ENCODE measurements at places on chromosomes 11 and 22. TPM values are rescaled to one million over a fixed set of nuclear protein-coding genes. Genes with fewer than 3 reads are reported as not detected.
A peak's percentile ranks its signal among the peaks of the same experiment; 100 is the strongest.

DNA sequence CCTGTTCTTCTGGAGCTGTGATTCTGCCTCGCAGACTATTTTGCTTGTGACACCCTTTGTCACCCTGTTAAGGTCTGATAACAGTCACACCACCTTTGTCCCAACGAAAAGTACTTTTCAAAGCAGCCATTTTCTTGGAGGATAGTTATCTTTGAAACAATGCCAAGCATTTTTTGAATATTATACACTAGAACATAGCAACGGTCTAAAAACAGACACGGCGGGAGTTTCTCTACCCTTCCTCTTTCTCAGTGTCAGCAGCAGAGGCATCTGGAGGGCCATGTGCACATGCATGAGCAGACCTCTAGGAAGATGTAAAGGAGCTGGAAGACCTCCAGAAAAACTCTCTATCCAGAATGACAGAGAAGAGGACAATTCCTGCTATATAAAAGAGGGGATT, 86.5 kb downstream of the TRPC6 start:
- H3K27ac ChIP-seq: no peak overlapping the region
- no peaks in the 10 kb centered on the region for H3K4me1 ChIP-seq
- no peaks in the 10 kb centered on the region for H3K27me3 ChIP-seq

Gene CLDN5
- total RNA-seq: 2.2 TPM

Gene EXPH5
- 15.2 TPM for total RNA-seq

DNA sequence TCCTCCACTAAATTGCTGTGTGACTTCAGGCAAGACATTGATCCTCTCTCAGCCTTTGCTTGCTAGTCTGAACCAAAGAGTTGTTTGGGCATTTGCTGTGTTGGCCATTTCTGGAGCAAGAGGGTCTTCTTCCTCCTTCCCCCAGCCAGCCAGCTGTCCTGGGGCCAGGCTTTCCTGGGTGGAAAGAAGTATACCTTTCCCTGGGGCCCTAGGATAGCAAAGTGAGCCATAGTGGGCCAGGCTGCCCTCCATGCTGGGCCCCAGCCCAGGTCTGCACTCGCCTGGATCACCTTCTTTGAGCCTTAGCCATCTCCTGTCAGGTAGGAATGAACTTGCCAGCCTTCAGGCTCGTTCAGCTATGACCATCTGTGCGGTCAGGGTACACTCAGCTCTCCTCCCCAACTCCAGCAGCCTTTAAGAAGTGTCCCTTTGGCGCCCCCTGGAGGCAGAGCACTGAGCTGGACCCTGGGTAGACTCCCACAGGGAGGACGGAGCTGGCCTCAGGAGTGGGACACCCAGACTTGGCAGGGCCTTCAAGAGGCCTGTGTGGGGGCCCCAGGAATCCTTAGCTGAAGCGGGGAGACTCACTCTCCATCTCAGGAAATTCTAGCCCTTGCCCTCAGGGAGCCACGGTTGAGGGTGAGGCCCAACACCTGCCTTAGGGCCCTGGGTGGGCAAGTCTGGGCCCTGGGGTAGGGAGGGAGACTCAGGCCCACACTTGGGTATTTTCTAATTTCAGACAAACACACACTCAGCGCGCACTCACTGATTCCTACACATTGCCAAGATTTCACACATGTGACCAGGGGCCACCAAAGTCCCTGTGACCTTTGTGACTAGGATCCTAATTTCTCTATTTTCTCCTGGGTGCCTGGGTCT, 35.6 kb upstream of the TPBGL start:
- peak; percentile 89 for DNase-seq
- no peak overlapping the region for H3K4me3 ChIP-seq
- no peaks in the 10 kb centered on the region for H3K36me3 ChIP-seq
- no peaks in the 10 kb centered on the region for H3K4me1 ChIP-seq
- peaks cover 20% of the 10 kb centered on the region for H3K27me3 ChIP-seq
- H3K27ac ChIP-seq: no peak overlapping the region

- H3K4me3 ChIP-seq: no peak overlapping the region
- peaks cover 6% of the 10 kb centered on the region for H3K4me1 ChIP-seq
- no peak for DNase-seq
- H3K36me3 ChIP-seq: peaks cover 14% of the 10 kb centered on the region
Measured at GRCh38 chr11:14273895-14274294, 85.1 kb downstream of the RRAS2 start.

DNA sequence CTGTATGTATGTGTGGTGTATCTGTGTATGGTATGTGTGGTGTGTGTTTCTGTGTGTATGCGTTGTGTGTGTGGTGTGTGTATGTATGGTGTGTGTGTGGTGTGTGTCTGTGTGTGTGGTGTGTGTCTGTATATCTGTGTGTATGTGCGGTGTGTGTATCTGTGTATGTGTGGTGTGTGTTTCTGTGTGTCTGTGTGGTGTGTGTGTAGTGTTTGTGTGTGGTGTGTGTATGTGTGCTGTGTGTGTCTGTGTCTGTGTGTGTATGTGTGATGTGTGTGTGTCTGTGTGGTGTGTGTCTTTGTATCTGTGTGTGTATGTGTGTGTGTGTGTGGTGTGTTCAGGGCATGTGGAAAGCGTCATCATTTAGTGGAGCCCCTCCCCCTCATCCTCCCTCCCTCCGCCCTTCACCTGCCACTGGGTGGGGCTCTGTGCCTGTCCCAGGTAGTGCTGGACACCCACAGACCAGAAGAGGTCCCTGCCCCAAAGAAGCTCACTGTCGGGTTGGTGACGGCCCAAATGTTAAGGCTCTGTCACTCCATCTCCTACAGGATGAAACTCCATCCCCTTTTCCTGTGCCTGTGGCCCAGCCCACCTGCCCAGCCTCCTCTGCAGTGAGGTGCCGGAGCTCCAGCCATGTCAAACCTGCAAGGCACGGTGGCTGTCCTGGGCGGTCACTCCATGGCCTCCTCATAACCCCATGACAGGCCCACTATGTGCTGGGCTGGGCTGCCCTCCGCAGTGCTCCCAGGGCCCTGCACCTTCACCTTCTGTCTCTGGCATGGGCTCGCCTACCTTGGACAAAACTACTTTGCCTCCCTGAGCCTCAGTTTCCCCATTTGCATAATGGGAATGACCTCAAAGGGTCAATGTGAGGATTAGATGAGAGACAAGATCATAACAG, 23.4 kb upstream of the SHISAL1 start:
- peaks cover 24% of the 10 kb centered on the region for H3K27me3 ChIP-seq
- no peak overlapping the region for H3K27ac ChIP-seq
- H3K4me3 ChIP-seq: no peak overlapping the region
- H3K4me1 ChIP-seq: peaks cover 12% of the 10 kb centered on the region

- H3K4me3 ChIP-seq: no peak overlapping the region
- no peak for DNase-seq
- no peak overlapping the region for H3K27ac ChIP-seq
- H3K27me3 ChIP-seq: no peaks in the 10 kb centered on the region
Measured at GRCh38 chr11:107741044-107741823, 29.4 kb upstream of the SLN start.

- peak overlapping the region; percentile 93 for H3K4me3 ChIP-seq
- no peak for DNase-seq
- H3K36me3 ChIP-seq: no peaks in the 10 kb centered on the region
- H3K27ac ChIP-seq: peak overlapping the region; percentile 96
Measured at GRCh38 chr22:41380993-41381328, 781 bp upstream of the TEF start.

Gene FGF3
- not detected for total RNA-seq

- DNase-seq: peak; percentile 65
- H3K27me3 ChIP-seq: peaks cover 8% of the 10 kb centered on the region
- H3K36me3 ChIP-seq: no peaks in the 10 kb centered on the region
- peaks cover 8% of the 10 kb centered on the region for H3K4me1 ChIP-seq
Measured at GRCh38 chr11:2776351-2777061, 76.7 kb upstream of the KCNQ1OT1 start.

DNA sequence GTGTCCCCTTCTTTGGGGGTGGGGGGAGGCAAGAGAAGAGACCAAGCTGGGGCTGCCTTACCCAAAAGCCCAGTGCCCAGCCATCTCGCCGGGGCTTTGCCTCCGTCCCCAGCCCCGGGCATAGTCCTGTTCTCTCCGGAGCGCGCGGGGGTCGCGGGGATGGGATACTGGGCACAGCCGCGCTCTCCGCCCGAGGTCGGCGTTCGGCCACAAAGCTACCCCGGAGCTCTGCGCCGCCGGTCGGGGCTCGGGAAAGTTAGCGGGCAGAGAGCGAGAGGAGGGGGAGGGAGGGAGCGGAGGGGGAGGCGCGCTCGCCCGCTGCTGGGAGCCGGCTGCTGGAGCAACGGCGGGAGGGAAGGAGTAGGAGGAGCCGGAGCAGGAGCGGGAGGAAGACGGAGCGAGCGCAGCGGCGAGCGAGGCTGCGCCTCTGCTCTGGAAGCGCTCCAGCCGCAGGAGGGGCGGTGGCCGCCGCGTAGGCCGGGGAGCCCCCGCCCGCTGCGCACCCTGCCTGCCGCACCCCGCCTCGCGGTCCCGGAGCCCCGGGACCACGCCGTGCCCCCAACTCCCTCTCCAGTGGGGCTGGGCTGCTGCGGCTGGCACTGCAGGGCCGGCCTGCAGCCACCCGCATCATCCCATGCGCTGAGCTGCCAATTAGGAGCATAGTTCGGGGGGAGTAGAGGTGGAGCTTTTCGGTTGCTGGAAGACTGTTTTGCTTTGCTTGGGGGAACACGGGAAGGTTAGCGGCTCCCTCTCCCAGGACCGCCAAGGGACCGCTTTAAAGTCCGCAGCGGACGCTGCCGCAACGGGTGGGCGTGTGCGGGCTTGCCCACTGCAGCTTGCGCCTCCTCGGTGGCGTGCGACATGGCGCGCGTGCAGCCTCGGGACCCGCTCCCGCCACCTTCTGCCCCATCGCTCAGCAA, at the start of gene SCN4B:
Gene SCN4B, minus strand, starts transcription at position 272 of the 920 bp plus-strand sequence. Its CDS starts 150 bp downstream, at position 122.
- H3K27me3 ChIP-seq: peaks cover 93% of the 10 kb centered on the region
- peaks cover 12% of the 10 kb centered on the region for H3K4me1 ChIP-seq
- no peak within 1 kb of the TSS for H3K27ac ChIP-seq
- peak within 1 kb of the TSS; percentile 81 for H3K4me3 ChIP-seq
- DNase-seq: no peak

Gene SLC6A5
- not detected for total RNA-seq

- H3K27ac ChIP-seq: peak overlapping the region; percentile 49
- no peak for DNase-seq
- peaks cover 47% of the 10 kb centered on the region for H3K4me1 ChIP-seq
- peaks cover 14% of the 10 kb centered on the region for H3K27me3 ChIP-seq
Measured at GRCh38 chr22:32803020-32803737, 1.7 kb downstream of the TIMP3 start.

DNA sequence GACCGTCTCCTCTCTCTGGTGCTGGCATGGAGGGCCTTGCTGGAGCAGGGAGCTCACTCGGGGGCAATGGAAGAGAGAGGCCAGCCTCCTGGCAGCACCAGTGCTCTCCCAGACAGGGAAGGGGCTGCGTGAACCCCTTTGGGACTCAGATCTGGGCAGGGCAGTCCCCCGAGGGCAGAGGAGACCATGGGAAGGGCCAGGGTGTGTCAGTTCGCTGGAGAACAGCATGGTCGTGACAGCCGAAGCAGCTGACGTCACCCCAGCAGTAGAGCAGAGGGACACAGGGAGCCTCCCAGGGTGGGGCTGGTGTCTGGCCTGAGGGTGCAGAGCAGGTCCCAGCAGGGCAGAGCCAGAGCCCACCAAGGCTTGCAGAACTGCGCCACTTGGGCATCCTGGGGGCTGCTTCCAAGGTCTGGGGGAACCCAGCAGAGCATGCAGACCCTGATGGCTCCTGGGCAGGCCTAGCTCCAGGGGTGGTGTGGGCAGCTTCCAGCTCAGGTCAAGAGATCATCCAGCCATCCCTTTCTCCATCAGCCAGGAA, 71.0 kb upstream of the KCNQ1OT1 start:
- peak; percentile 59 for DNase-seq
- no peak overlapping the region for H3K27ac ChIP-seq
- H3K4me1 ChIP-seq: peaks cover 6% of the 10 kb centered on the region
- peaks cover 11% of the 10 kb centered on the region for H3K27me3 ChIP-seq
- H3K4me3 ChIP-seq: no peak overlapping the region

Gene IFTAP
- total RNA-seq: 33.1 TPM

Gene CCDC83
- not detected for total RNA-seq

DNA sequence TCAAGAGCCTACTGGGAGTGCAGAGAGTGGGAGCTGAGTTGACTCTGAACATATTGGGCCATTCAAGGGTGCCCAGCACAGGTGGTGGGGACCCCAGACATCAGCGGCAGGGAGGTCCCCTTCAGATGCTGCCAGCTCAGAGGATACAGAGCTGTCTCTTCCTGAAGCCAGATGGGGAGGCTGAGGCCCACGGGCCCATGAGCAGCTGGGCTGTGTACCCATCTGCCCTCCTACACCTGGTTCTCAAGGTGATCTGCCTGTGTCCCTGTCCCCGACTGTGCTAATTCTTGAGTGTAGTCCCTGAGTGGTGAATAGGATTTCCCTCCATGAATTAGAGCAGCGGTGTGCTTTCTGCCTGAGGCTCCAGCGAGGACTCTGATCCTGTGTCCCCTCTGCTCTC, 76.3 kb downstream of the MICAL2 start:
- peak overlapping the region; percentile 0 for H3K27ac ChIP-seq
- DNase-seq: no peak

Gene SREBF2
- 119 TPM for total RNA-seq

Gene NELL1
- total RNA-seq: 3.3 TPM

DNA sequence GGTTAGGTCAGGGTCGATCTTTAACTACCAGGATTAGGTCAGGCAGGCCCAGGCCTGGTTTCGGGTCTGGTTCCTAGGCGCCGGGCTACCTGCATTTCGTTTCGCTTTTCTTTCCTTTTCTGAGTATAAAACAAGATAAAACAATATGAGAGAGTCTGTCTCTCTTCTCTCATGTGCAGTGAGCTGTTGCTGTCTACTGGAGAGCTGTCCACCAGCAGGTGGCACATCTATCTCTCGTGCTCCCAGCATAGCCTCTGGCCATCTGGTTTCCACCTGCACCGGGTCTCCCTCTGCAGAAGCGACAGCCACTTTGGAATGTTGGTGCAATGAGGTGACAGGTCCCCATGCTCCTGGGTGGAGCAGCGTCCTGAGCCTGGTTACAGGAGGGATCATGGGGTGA, 27.6 kb downstream of the RIBC2 start:
- H3K36me3 ChIP-seq: no peaks in the 10 kb centered on the region
- H3K4me3 ChIP-seq: peak overlapping the region; percentile 46
- H3K27ac ChIP-seq: peak overlapping the region; percentile 12
- H3K4me1 ChIP-seq: peaks cover 23% of the 10 kb centered on the region
- DNase-seq: no peak
- peaks cover 2% of the 10 kb centered on the region for H3K27me3 ChIP-seq

DNA sequence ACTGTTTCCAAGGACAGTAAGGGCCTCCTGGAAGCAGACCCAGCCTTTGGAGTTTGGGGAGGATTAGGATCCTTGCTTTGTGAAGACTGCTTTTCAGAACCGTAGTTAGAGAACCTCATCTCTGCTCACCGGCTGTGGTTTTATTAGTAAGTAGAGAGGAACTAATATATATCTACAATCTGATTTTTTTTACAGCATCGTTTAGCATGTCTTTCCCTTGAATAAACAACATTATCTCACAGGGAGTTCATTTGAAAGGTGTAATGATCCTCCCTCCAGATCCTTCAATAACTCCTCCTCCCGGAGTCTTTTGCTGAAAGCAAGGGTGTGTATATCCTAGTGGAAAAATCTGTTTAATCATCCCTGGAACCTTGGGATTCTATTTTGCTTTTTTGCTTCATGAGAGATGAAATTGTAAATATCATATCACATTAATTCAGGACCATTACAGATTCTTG, 132.7 kb downstream of the DBX1 start:
- peaks cover 75% of the 10 kb centered on the region for H3K4me1 ChIP-seq
- peak overlapping the region; percentile 89 for H3K27ac ChIP-seq
- H3K27me3 ChIP-seq: no peaks in the 10 kb centered on the region
- H3K4me3 ChIP-seq: peak overlapping the region; percentile 90
- H3K36me3 ChIP-seq: no peaks in the 10 kb centered on the region
- DNase-seq: no peak
